ENCODE measurements at places on chromosomes 4 and X.

DNA sequence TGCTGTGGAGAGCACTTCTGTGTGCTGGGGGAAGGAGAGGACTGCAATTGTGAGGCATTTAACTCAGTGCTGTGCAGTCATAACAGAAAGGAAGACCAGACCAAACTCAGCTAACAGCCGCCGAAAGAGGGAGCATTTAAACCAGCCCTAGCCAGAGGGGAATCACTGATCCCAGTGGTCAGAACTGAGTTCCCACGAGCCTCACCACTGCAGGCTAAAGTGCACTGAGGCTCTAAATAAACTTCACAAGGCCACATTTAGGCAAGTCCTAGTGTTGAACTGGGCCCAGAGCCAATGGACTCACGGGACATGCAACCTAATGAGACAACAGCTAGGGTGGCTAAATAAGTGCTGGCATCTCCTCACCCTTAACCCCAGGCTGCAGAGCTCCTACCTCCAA, 20.4 kb downstream of the IQCM start:
- no peak for DNase-seq

DNA sequence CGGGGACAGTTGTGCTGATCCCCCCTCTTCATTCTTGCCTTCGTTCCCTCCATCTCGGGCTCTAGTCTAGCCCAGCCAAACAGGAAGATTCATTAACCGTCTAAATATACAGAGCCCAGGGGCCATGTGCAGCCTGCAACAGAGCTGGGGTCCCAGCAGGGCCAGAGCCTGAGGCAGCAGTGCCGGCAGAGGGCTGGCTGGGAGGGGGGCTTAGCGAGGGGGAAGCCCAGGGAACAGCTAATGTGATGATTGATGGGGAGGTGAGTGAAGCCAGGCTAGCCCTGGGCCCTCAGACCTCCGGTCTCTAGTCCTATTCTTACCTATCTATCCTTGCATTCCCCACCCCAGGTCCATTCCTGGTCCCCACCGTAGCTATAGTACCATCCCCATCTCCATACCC, 22.3 kb downstream of the EFNB1 start:
- no peak for DNase-seq

- no peak for DNase-seq
Observed at GRCh38 chrX:111624169-111624568, 56.8 kb upstream of the ALG13 start.

DNA sequence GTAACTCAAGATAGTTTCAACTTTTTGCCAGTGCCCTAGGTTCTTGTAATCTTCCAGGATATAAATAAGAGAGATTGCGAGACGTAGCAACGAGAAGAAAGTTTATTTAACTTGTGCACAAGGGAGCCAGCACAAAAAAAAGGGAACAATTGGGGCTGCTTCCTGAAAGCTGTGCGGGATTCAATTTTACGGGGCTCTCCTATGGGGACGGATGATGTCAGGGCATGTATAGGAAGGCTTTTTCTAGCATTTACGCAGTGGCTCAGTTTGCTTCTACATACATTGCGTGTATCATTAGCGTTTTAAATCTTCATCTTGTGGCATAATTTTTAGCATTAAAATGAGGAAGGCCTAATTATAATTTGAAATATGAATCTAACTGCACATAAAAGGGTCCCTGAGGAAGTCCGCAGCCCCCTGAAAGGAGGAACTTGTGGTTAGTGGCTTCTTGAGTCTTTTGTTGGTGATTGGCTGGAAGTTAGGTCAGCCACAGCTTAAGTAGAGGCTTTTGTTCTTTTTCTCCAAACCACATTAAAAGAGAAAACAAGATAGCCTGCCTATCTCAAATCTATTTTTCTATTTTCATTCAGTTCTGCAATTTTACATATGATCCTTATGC, 668.2 kb upstream of the NDST4 start:
- DNase-seq, result no peak

DNA sequence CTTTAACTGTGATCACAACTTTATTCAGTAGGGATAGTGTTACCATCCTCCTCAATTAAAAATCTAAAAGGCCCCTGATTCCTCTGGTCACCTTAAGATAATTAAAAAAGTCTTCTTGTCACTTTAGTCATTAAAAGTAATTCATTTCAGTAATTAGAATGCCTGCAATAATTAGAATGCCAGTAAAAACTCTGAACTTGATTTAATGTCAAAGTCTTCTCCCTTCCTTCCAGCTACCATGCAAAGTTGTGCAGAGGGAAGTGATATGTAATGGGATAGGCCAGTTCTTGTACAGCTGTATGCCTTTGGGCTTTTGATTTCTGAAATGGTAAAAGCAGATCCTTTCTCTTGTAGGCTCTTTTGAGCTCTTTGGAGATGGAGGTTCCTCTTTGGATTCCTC, 417.2 kb downstream of the ADAM29 start:
- no peak for DNase-seq
